GM23248 (cell line): ENCODE measurements at places on chromosomes 16 and 17. TPM values are rescaled to one million over a fixed set of nuclear protein-coding genes. Genes with fewer than 3 reads are reported as not detected.
A peak's percentile ranks its signal among the peaks of the same experiment; 100 is the strongest.

The TSC2 gene
- 53.7 and 84.6 TPM in 2 replicates for total RNA-seq

DNA sequence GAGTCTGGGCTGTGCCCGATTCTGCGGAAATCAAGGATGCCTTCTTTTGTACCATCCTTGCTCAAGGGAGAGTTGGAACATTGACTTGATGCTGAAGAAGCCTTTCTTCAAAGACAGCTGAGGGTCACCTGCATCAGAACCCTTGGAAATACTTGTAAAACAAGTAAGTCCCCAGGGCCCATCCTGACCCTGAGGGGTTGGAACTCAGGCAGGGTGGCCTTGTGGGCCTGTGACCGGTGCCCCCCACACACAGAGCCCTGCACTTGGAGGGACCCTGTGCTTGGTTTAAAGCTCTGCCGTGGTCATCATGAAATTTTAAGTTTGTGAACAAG, 56.9 kb downstream of the WIPI1 start:
- H3K36me3 ChIP-seq = no peaks in the 10 kb centered on the region
- no peak for DNase-seq
- peak overlapping the region; percentile 61 for H3K27ac ChIP-seq
- H3K4me1 ChIP-seq = peaks cover 22% of the 10 kb centered on the region
- H3K4me3 ChIP-seq = peak overlapping the region; percentile 47

GRCh38 chr16:56558024-56558747, 6.7 kb upstream of the MT4 start:
- H3K36me3 ChIP-seq = no peaks in the 10 kb centered on the region
- H3K27me3 ChIP-seq = no peaks in the 10 kb centered on the region
- H3K4me1 ChIP-seq = 0 out of 2 replicates have a peak, but pooled peaks cover 7% of the 10 kb centered on the region
- H3K27ac ChIP-seq = no peak overlapping the region
- peak; percentile 96 for DNase-seq
- H3K4me3 ChIP-seq = no peak overlapping the region

- DNase-seq = peak; percentile 84
- no peaks in the 10 kb centered on the region for H3K36me3 ChIP-seq
- H3K27ac ChIP-seq = peak overlapping the region; percentile 43
- H3K4me1 ChIP-seq = peaks cover 41% of the 10 kb centered on the region
- H3K4me3 ChIP-seq = no peak overlapping the region
These were observed 83.3 kb upstream of the C16orf82 start for GRCh38 chr16:26983426-26983825.
